ENCODE measurements at places on chromosomes 3 and 15. TPM values are rescaled to one million over a fixed set of nuclear protein-coding genes. Genes with fewer than 3 reads are reported as not detected.

DNA sequence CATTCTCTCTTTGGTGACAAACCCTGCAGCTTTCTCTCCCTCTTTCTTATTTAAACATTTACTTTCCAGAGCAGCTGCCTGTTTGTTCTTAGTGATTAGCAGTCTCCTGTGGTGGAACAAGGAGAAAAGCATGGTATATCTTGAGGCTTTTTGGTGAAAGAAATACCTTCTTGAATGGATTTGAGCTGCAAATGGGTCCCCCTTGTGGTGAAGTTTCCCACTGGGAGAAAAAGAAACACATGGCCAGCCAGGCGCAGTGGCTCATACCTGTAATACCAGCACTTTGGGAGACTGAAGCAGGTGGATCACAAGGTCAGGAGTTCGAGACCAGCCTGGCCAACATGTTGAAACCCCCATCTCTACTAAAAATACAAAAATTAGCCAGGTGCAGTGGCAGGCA is 48.3 kb upstream of the ACP3 start:
- no peaks in the 10 kb centered on the region for H3K4me1 ChIP-seq
- no peak overlapping the region for H3K27ac ChIP-seq
- H3K27me3 ChIP-seq = peaks cover 20% of the 10 kb centered on the region
- H3K36me3 ChIP-seq = no peaks in the 10 kb centered on the region

- H3K27me3 ChIP-seq = no peaks in the 10 kb centered on the region
- no peak overlapping the region for H3K27ac ChIP-seq
- H3K36me3 ChIP-seq = no peaks in the 10 kb centered on the region
- no peak overlapping the region for H3K4me3 ChIP-seq
Observed at GRCh38 chr3:143511174-143511879, 336.9 kb downstream of the SLC9A9 start.

- no peak overlapping the region for H3K4me3 ChIP-seq
- no peak overlapping the region for H3K27ac ChIP-seq
- no peaks in the 10 kb centered on the region for H3K4me1 ChIP-seq
Observed at GRCh38 chr15:57251941-57252340, 124.4 kb upstream of the CGNL1 start.

- no peak overlapping the region for H3K4me3 ChIP-seq
- DNase-seq = no peak
- no peak overlapping the region for H3K27ac ChIP-seq
- H3K36me3 ChIP-seq = peaks cover 12% of the 10 kb centered on the region
- H3K27me3 ChIP-seq = no peaks in the 10 kb centered on the region
- H3K4me1 ChIP-seq = peaks cover 14% of the 10 kb centered on the region
Observed at GRCh38 chr15:85750319-85751290, 44.1 kb downstream of the KLHL25 start.

DNA sequence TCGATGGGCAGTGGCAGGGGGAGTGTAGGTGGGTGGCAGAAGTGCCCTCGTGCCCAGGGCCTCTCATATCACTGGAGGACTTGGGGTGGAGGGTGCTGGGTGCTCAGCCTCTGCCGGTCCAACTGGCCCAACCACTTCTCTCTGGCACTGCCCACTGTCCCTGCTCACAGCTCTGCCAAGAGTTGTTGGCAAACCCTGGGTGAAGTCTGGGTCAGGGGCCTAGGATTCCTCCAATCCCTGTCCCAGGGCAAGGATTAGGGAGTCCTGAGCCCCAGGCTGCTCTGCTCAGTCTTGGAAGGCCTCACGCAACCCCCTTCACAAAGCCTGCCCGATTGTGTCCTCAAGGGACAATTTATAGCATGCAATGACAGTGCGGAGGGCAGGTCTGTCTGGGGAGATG is 5.2 kb upstream of the PRKCD start:
- no peak overlapping the region for H3K27ac ChIP-seq
- no peak for DNase-seq
- H3K36me3 ChIP-seq = no peaks in the 10 kb centered on the region
- peaks cover 5% of the 10 kb centered on the region for H3K4me1 ChIP-seq
- no peak overlapping the region for H3K4me3 ChIP-seq

GRCh38 chr15:76183930-76184649 is 124.3 kb downstream of the TMEM266 start:
- H3K27ac ChIP-seq = no peak overlapping the region
- H3K4me3 ChIP-seq = no peak overlapping the region
- H3K36me3 ChIP-seq = peaks cover 1% of the 10 kb centered on the region
- peaks cover 64% of the 10 kb centered on the region for H3K27me3 ChIP-seq

- H3K36me3 ChIP-seq = no peaks in the 10 kb centered on the region
Observed at GRCh38 chr3:151436675-151437446, 24.0 kb downstream of the IGSF10 start.

The SLC28A2 gene
- not detected for total RNA-seq

The TP63 gene
- total RNA-seq = 1.1 TPM

DNA sequence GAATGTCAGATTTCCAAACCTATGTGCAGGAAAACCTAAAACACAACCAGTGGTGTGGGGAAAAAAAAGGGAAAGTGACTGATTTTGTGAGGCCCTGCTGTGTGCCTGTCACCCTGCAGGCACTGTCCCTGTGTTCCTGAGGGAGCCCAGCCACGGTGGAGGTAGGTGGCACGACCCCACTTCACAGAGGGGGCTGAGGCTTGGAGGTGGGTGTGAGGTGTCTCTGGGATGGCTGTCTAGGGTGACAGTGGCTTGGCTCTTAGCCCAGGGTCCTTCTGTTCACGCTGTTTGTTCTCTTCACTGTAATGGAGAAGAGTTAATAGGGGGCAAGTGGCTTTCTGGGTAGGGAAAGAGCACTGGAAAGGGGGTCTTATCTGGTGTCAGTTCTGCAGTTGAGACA is 22.6 kb downstream of the RASGRF1 start:
- no peak overlapping the region for H3K4me3 ChIP-seq
- DNase-seq = no peak
- H3K36me3 ChIP-seq = no peaks in the 10 kb centered on the region
- H3K4me1 ChIP-seq = no peaks in the 10 kb centered on the region
- H3K27me3 ChIP-seq = no peaks in the 10 kb centered on the region

DNA sequence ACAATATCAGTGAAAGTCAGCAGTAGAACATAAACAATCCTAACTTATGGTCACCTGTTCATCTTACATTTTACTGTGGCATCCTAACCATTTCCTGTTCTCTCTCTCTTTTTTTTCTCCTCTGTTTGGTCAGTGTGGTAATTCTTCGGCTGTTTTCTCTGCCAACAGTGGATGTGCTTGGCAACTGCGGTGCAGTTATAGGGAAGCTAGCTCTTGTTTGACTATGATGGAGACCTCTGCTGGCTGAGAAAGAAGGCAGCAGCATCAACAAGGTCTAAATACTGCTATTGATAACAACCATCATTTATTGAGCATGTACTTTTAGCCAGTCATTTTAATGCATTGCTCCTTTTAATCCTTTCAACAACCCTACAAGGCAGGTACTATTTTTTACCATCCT is 723 bp upstream of the DRD3 start:
- no peak overlapping the region for H3K4me3 ChIP-seq
- peak; percentile 45 for DNase-seq
- no peak overlapping the region for H3K27ac ChIP-seq
- H3K27me3 ChIP-seq = peaks cover 29% of the 10 kb centered on the region
